KBM-7 (cell line): ENCODE measurements at places on chromosomes 13 and 19.

DNA sequence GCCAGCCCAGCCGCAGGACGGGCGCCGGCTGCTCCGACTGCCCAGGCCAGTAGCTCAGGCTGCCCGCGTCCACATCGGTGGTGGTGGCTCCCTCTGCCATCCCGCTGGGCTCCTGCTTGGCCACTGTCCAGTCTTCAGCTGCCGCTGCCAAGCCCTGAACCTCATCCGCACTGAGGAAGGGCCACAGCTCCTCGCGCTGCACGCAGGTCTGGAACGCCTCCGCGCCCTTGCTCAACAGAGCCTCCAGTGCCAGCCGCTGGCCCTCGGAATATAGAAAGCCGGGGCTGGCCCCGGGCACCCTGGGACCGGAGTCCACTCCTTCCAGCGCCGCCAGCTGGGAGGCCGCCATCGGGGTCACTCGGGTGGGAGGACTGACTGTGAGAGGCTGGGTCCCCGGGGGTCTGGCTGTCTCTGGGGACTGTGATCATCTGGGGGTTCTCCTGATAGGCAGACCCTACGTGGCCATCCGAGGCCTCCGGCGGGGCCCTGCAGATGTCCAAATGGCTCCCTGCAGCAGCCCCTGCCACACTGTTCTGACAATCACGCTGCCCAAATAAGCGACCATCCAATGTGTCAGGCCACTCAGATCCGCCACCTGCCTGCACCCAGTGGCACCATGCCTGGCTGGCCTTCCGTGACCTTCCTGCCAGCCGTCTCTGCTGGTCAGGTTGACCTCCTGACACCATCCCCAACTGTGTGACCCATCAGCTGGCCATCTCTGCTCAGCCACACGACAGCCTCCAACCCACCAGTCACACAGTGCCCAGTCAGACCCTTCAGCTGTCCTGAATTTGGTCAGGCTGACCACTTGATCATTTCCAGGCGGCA is 1.6 kb downstream of the FAM83E start:
- DNase-seq: peak; percentile 21

GRCh38 chr13:107881362-107881761 is 334.0 kb downstream of the LIG4 start:
- no peak for DNase-seq

GRCh38 chr19:3096902-3097326 is 2.8 kb downstream of the GNA11 start:
- no peak for DNase-seq

DNA sequence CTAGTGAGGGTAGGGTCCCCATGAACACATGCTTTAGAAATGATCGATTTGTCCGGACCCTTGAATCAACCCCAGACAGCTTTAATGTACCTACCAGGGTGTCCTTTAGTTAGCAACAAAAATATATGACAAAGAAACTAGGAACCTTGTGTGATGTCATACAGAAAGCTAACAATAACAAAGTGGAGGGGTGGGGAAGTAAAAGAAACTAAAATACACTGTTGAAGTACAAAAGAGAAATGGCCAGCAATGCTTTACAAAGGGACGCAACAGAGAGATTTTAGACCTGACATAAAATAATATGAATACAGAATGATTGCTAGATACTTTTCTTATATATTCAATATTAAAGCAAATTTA is 40.0 kb downstream of the DZIP1 start:
- DNase-seq: no peak

GRCh38 chr19:35552534-35553384 is 7.3 kb downstream of the TMEM147 start:
- no peak for DNase-seq

- DNase-seq: no peak
Observed at GRCh38 chr13:79413521-79413920, 7.5 kb upstream of the RBM26 start.
